Stimulated activated CD4-positive, alpha-beta T cell treated with anti-CD3 and anti-CD28 coated beads, Interleukin-4, amount 100 ng/mL, for 1 hour (primary cell): ENCODE measurements at places on chromosomes 7 and 10.

- peak; percentile 79 for DNase-seq
Observed at GRCh38 chr10:69515699-69516259, 57.4 kb downstream of the NEUROG3 start.

DNA sequence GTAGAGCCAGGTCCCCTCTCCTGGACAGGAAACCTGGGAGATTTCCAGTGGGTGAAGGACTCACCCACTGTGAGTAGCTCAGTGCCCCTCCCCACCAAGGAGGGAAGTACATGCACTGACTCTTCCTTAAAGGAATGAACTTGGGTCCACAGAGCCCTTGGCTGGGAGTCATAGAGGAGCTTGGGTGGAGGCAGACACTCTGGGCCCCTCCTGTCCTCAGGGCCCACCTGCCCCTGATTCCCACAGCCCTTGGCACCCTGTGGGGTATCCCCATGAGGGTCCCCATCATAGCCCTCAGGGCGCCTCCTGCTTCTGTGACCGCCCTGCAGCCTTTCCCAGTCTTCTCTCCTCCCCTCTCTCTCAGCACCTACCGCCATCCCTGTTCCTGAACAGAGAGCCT lies 3.7 kb downstream of the EN2 start:
- no peak for DNase-seq

GRCh38 chr10:87670586-87670985 lies 10.9 kb downstream of the PAPSS2 start:
- no peak for DNase-seq

- no peak for DNase-seq
Observed at GRCh38 chr10:123889821-123890220, 1.8 kb downstream of the CPXM2 start.

DNA sequence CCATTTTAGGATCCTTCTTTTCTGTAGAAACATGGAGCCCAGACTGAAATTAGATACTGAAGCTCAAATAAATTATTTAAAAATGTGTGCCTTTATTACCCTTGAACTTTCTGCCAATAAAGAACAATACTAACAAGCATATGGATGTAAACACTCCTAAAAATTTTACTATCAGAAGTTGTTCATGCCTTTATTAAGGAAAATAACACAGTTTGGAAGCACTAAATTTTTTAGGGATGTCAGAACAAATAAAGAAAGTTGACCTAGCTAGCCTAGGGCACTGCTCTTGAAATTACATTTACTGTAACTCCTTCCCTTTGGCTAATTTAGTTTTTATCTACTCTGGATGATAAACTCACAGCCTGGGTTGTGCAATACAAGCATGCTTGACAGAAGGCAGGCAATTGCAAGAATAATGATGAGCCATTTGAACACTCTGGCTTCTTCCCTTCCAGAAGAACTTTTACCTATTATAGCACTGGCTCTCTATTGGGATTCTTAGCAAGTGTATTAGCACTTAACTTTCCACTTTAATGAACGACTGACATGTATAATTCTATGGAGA lies 351.7 kb upstream of the C7orf33 start:
- no peak for DNase-seq

DNA sequence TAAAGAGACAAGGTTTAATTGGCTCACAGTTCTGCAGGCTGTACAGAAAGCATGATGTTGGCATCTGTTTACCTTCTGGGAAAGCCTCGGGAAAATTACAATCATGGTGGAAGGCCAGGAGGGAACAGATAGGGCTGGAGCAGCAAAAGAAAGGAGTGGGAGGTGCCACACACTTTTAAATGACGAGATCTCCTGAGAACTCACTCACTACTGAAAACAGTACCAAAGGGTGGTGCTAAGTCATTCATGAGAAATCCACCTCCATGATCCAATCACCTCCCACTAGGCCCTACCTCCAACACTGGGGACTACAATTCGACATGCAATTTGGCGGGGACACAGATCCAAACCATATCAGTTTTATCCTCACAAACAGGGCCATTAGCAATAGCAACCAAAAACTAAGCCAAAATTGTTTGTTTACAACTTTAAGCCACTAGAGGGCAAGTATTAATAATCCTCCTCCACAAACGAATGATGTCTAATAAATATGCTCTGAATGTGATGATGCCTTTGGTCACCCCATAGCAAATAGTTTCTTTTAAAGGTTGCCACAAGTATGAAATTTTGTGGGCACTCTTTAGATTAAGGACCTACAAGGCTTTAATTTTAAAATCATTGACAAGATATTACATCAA lies 129.2 kb upstream of the NRBF2 start:
- no peak for DNase-seq
